ENCODE measurements at places on chromosomes 6 and 20. TPM values are rescaled to one million over a fixed set of nuclear protein-coding genes. Genes with fewer than 3 reads are reported as not detected.

The SLC32A1 gene
- polyA plus RNA-seq, result 0.09 TPM

The C2 gene
- 1.0 TPM for polyA plus RNA-seq

The LRRC73 gene
- polyA plus RNA-seq, result 0.24 TPM

The HLA-DQB1 gene
- 5.2 TPM for polyA plus RNA-seq

The ELOVL2 gene
- polyA plus RNA-seq, result 0.24 TPM

The RIOK1 gene
- polyA plus RNA-seq, result 11.8 TPM

The PRICKLE4 gene
- 0.32 TPM for polyA plus RNA-seq

The BMP6 gene
- 2.0 TPM for polyA plus RNA-seq

The SCRT2 gene
- 0.14 TPM for polyA plus RNA-seq

The PPP1R16B gene
- 3.8 TPM for polyA plus RNA-seq

The TINAG gene
- not detected for polyA plus RNA-seq

The ANGPT4 gene
- polyA plus RNA-seq, result 0.25 TPM

The OR11A1 gene
- not detected for polyA plus RNA-seq

The FKBP1C gene
- polyA plus RNA-seq, result 1.0 TPM

The GABRR1 gene
- 0.63 TPM for polyA plus RNA-seq

The SNX21 gene
- polyA plus RNA-seq, result 15.8 TPM

The ARMC12 gene
- polyA plus RNA-seq, result 3.9 TPM

The HLA-DPB1 gene
- polyA plus RNA-seq, result 58.8 TPM

The THBS2 gene
- polyA plus RNA-seq, result 14.5 TPM

The DXO gene
- 30.5 TPM for polyA plus RNA-seq

The PRR18 gene
- polyA plus RNA-seq, result 0.16 TPM

The COL9A1 gene
- 7.9 TPM for polyA plus RNA-seq

The MOG gene
- polyA plus RNA-seq, result 0.19 TPM

The RGS17 gene
- 2.3 TPM for polyA plus RNA-seq

The NOX3 gene
- not detected for polyA plus RNA-seq

The TRAPPC3L gene
- not detected for polyA plus RNA-seq

The OPN5 gene
- not detected for polyA plus RNA-seq

The SLC35F1 gene
- 5.4 TPM for polyA plus RNA-seq

The HUS1B gene
- polyA plus RNA-seq, result 1.1 TPM

The COL19A1 gene
- polyA plus RNA-seq, result not detected

The PSMG4 gene
- polyA plus RNA-seq, result 113 TPM

The FAM83C gene
- polyA plus RNA-seq, result not detected

The WDR27 gene
- 77.6 TPM for polyA plus RNA-seq

The CCR6 gene
- polyA plus RNA-seq, result 0.27 TPM

The SLC26A8 gene
- polyA plus RNA-seq, result 0.57 TPM

Data from H1 (cell line).